ENCODE measurements at places on chromosomes 4 and X. TPM values are rescaled to one million over a fixed set of nuclear protein-coding genes. Genes with fewer than 3 reads are reported as not detected.

Gene ZBTB33
- total RNA-seq: 14.1 TPM

Gene SAGE1
- not detected for total RNA-seq

- no peak for DNase-seq
Observed at GRCh38 chr4:140764785-140765392, 8.7 kb upstream of the TBC1D9 start.

- DNase-seq: no peak
Observed at GRCh38 chr4:27861381-27861787, 1000.7 kb downstream of the STIM2 start.

GRCh38 chrX:152821145-152821765, 9.3 kb downstream of the CETN2 start:
- no peak for DNase-seq

DNA sequence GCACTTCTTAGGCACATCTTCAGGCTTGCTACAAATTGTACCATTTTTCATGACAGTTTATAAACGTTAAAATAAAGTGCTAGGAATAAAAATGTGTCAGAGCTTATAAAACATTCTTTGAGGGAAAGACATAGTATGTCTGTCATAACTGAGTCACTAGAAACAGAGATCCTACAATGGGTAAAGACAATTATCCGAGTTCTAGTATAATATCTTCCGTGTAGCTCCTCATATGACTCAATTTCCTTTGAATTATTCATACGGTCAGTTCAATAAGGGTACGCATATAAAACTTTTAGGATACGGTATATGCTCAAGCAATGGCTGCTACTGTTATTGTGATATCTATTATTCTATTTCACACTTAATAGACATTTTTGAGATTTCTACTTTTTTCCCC, 349.1 kb downstream of the PCDH10 start:
- no peak for DNase-seq

GRCh38 chr4:121861426-121861825, 8.8 kb downstream of the BBS7 start:
- no peak for DNase-seq

DNA sequence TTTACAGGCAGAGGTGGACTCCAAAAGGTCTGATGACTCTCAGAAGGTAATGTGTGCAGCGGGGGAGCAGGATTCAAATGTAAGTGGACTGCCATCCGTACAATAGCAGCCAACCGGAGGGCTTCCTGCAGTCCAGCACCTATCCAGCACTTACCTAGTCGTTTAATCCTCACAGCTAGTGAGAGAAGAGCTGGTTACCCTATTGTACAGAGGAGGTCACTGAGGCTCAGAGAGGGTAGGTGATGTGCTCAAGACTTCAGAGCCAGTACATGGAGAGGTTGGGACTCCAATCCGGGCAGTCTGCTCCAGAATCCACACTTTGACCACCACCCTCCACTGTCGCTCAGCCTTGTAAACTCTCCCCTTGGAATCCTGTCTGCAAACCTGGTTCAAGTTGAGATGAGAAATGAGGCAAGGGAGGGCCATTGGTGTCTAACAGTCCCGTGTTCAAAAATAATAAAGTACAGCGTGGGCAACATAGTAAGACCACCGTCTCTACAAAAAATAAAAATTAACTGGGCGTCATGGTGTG, 22.5 kb upstream of the JAKMIP1 start:
- DNase-seq: no peak

DNA sequence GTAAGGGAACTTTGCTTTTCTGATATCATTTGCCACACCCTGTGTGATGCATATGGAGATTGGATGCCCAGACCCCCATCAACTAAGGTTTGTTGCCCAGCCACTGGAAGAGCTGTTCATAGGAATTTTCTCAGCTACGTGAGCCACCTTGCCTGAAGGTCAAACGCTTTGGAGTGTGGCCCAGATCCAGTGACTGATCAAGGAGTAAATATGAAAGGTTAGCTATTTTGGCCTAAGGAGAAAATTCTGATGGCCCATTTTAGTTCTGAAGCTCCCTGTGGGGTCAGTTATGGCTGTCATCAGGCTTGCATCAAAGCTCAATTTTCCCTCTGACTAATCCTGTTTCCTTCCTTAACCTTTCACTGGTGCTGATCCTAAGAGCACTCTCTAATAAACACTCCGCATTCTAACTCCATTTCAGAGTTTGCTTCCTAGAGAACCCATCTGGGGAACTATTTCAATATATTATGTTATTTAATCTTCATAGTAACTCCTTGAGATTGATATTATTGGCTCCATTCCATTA, 407.7 kb downstream of the SPRY1 start:
- peak; percentile 43 for DNase-seq

DNA sequence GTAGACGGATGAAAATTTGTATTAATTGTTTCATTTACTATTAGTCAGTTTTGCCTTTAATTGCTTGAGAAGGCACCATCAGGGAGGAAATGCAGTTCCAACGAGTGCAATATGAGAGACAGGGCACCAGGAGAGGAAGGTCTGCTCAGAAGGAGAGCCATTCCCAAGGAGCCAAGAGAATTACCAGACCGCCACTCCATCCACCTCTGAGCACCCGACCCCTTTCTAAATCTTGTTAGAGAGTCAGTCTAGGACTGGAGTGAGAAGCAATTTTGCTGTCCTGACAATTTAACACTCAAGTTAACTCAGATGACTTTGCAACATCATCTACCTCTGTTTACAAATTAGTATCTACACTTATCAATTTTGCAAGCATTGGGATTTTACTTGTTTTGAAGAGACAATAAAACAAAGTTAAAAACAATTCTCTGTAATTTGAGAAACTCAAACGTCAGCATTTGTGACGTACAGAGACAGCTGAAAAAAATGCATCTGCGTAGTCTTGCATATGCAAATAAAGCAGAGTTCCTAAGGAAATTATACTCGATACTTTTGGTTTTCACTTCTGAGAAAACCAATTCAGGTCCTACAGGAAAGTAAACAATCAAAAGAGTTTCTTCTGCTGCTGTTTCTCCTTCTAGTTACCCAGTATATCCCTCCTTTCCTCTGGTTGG, 1704.7 kb upstream of the TENM3 start:
- DNase-seq: no peak

GRCh38 chrX:40166582-40166981, 68.8 kb upstream of the BCOR start:
- DNase-seq: no peak

DNA sequence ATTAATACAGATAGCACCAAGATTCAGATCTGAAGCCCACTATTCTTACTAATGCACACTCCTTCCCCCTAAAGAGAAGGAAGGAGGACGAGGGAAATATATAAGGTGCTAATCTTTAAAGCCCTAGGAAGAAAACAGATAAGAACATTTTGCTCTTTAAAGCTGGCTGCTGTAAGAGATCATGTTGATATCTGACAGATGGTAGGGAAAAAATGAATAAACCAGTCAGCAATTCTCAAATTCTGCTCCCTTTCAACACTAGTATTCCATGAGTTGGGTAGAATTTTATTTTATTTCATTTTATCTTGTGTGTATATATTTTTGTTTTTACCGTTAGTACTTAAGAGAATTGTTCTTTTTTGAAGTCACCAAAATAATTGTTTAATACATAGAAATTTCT, 19.2 kb downstream of the OTC start:
- no peak for DNase-seq

GRCh38 chr4:88567591-88567990, 24.7 kb upstream of the HERC3 start:
- DNase-seq: no peak

DNA sequence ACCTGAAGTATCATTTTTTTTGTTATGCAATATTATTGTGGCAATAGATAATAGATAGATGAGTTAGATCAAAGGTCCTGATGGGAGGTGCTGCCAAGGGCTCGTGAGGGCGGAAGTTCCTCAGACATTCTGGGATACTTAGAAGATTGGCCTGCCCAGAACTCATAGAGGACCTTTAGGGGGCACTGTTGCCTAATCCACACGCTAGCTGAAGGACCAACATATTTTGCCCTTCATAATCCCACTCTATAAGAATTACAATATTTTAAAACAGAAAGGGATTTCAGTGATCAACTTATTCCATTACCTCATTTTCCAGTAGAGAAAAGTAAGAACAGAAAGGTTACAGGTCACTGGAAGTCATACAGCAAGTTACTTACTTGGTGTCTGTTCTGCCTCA, 22.9 kb upstream of the COX7B2 start:
- no peak for DNase-seq

DNA sequence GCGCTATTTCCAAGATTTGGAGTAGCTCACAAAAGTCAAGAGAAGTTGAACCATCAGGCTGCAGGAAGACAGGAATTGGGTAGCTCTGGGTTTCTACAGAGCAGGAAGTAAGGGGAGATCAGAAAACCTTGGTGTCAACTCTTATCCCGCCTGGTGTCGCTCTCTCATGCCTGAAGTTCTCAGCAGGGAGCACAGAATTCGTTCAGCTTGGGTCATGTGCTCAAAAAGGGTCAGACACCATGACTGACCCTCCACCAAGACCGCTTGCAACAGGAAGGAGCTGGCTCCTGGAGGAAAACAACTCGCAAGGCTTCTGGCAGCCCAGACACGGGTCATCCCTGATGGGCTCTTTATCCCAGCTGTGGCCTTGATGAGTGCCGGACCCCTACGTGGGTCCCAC, 93.7 kb upstream of the MSX1 start:
- no peak for DNase-seq

GRCh38 chr4:8071766-8072165, 86.8 kb downstream of the ABLIM2 start:
- no peak for DNase-seq

DNA sequence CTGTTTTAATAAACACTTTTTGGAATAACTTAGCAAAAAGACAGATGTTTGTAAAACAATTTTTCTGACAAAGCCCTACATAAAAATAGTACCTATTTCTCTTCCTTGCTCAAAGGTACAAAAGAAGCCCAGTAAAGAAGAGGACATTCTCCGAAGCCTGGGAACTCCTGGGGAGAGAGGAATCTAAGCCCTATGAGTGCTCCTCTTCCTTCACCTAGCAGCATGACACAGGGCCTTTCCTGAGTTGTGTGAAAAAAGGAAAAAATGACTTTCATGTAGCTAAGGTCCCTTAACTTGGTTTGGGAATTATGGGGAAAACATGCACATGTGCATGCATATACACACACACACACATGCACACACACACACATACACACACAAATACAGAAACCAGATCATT, 586.9 kb downstream of the TMA16 start:
- DNase-seq: no peak

DNA sequence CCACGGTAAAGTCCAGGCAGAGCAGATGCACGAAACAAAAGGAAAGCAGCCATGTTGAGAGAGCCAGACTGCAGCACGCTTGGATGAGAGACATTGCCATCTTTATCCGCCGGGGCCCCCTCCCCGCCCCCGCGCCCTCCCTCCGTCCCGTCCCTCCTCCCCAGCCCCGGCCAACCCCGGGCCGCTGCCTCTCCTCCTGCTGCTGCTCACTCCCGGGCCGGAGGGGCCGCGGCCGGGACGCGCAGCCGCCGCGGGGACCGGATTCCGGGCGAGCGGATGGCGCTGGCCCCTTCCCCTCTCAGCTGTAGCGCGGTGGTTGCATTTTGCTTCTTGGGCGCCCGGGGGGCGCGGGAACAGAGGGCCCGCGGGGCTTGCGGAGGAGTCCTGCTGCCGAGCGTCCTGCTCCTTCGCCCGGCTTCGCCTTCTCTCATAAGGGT, 542 bp downstream of the RNF150 start:
- DNase-seq: peak; percentile 72

Measured in adrenal gland (tissue), 19 donors.